HCEC 1CT (cell line): ENCODE measurements at places on chromosomes 16 and 17.

GRCh38 chr16:65728167-65728566 lies 606.3 kb upstream of the CDH11 start:
- DNase-seq, result no peak

- peak; percentile 73 for DNase-seq
Observed at GRCh38 chr17:50550661-50551432, 3.9 kb downstream of the SPATA20 start.

GRCh38 chr16:57413301-57413730 lies 8.7 kb downstream of the CCL17 start:
- no peak for DNase-seq

DNA sequence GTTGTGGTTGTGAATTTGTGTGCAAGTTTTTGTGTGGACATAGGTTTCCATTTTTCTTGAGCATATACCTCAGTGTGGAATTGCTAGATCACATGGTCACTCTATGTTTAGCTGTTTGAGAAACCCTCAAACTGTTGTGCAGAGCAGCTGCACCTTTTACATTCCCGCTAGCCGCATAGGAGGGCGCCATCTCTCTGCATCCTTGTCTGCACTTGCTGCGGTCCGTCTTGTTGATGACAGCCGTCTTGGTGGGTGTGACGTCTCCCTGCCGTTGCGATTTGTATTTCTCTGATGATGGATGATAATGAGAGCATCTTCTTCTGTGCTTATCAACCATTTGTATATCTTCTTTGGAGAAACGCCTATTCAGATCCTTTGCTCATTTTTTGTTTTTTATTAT lies 25.1 kb upstream of the IL17C start:
- DNase-seq, result no peak

DNA sequence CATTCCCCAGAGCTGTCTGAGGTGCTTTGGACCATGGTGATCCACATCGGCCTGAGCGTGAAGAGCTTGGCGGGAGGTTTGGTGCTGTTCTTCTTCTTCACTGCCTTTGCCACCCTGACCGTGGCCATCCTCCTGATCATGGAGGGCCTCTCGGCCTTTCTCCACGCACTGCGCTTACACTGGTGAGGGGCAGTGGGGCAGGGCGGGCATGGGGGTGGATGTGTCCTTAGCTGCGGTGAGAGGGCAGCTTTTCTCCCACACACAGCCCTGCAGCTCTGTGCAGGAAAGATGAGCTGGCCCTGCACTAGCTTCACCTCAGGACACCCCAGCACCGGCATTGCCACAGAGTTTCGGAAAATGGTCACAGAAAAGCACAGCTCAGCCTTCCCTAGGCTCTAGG lies 21.8 kb upstream of the NAGLU start:
- no peak for DNase-seq

GRCh38 chr16:85132456-85133289 lies 20.4 kb upstream of the CIBAR2 start:
- no peak for DNase-seq

DNA sequence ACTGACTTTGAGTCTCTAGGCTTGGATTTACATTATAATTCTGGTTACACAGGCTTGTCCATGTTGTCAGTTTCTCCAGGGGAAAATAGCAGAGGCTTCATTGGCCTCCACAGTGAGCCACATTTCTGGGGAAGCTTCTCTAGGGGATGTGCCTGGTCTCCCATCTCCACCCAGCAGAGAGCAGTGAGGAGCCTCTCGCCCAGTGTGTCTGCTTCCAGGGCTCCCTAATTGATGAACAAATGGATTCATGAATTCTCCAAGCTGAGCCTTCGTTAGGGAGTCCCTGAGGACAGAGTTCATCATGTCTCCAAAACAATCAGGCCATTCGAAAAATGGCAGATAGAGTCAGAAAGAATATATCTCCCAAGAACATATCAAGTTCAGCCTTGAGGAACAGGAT lies 162.4 kb upstream of the TOX3 start:
- DNase-seq, result no peak

DNA sequence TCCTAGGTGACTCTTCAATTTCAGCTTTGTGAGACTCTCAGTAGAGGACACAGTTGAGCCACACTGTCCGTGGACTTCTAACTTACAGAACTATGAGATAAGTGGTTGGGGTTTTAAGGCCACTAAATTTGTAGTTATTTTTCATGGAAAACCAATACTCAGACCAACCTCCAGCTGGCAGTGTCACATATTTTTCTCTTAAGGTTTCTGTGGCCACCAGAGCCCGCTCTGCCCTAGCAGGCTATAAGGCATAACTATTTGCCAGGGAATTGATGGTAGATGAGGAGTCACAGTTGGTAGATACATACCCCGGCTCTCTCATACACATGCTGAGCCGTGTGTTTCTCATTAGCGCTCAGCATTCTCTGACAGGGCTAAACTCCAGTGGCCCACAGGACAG lies 336.8 kb upstream of the MON1B start:
- DNase-seq, result no peak

GRCh38 chr17:869567-870525 lies 87.7 kb downstream of the MRM3 start:
- peak; percentile 53 for DNase-seq

DNA sequence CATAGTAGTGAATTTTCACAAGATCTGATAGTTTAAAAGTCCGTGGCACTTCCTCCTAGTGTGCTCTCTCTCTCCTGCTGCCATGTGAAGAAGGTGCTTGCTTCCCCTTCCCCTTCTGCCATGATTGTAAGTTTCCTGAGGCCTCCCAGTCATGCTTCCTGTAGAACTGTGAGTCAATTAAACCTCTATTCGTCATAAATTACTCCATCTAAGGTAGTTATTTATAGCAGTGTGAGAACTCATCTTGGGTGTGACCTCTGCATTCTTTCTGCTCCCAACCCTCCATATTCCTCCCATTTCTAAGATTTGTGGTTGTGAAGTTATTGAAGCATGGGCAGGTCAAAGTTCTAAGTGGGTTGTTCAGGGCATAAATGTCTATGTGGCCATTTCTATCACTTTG lies 62.1 kb upstream of the ADAMTS18 start:
- DNase-seq, result no peak

GRCh38 chr17:62581764-62582163 lies 45.7 kb upstream of the MRC2 start:
- peak; percentile 40 for DNase-seq

GRCh38 chr17:81487487-81488275 lies 24.9 kb downstream of the ACTG1 start:
- peak; percentile 65 for DNase-seq

GRCh38 chr17:31535581-31535981 lies 144.1 kb downstream of the RAB11FIP4 start:
- DNase-seq, result no peak
